ENCODE measurements at places on chromosomes 2 and 18.

DNA sequence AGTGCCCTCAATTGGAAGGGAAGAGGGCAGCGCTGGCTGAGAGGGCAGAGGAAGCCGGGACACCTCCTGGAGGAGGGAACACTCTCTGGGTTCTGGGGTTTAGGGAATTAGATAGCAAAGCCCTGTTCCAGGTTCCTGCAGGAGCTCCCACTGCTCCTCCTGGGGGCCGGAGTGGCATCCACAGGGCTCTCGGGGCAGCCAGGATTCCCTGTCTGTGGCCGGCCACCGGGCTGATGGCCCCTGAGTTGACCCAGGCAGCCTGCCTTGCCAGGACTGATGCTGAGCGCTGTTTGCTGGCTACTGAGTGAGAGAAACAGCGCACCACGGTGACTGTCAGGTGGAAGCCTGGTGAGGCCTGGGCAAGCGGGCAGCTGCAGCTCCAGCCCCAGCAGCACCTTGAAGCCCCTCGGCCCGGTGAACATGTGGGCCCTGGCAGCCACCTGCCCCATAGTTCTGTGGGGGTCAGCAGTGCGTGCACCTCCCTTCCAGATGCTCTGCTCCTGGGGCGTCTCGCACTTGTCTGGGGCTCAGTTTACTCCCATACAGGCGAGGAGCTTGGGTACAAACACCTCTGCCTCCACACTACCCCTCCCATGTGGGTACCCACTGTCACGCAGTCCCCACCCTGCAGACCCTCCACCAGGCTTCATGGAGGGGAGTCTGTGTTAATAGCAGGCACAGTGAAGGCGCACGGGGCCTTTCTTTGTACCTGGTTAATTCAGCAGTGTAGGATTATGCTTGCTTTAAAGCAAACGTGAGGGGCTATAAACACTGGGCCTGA is 7.7 kb upstream of the ALLC start:
- DNase-seq = no peak

DNA sequence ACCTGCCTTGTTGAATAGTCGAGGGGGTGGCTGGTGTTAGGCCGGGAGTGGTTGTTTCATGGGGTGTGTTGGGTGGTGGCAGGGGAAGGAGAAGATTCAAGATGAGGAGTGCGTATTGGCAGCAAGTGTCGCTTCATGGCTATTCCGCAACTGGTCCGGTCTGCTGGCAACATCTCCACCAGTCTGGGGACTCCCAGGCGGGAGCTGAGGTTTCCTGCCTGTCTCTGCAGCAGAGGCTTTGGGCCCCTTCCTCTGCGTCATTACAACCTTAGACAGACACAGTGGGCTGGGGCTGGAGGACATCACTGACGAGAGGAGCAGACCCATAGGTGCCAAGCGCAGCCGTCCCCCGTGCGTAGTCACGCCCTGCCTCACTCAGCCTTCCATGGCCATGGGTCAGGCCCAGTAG is 64.0 kb upstream of the MCFD2 start:
- no peak for DNase-seq

DNA sequence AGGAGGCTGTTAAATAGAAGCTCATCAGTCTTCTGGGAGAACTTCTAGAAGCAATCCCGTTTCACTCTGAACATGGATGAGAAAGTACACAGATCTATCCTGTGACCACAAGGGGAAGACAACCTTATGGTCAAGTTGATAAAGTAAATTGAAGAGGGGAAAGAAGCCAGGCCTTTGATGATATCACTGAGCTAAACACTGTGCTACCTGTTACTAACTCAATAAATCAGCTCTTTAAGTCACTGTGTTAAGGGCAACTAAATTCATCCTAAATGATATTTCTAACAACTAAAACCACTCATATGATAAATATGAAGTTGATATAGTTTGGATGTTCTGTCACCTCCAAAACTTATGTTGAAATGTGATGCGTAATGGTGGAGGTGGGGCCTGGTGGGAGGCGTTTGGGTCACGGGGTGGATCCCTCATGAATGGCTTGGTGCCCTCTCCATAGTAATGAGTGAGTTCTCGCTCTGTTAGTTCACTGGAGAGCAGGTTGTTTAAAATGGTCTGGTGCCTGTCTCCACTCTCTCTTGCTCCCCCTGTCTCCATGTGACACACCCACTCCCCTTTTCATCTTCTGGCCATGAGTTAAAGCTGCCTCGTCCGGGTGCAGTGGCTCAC is 23.6 kb downstream of the OLA1 start:
- no peak for DNase-seq

GRCh38 chr2:223027442-223027841 is 24.5 kb upstream of the KCNE4 start:
- peak; percentile 81 for DNase-seq

GRCh38 chr2:240620149-240620731 is 5.0 kb upstream of the GPR35 start:
- DNase-seq = no peak

DNA sequence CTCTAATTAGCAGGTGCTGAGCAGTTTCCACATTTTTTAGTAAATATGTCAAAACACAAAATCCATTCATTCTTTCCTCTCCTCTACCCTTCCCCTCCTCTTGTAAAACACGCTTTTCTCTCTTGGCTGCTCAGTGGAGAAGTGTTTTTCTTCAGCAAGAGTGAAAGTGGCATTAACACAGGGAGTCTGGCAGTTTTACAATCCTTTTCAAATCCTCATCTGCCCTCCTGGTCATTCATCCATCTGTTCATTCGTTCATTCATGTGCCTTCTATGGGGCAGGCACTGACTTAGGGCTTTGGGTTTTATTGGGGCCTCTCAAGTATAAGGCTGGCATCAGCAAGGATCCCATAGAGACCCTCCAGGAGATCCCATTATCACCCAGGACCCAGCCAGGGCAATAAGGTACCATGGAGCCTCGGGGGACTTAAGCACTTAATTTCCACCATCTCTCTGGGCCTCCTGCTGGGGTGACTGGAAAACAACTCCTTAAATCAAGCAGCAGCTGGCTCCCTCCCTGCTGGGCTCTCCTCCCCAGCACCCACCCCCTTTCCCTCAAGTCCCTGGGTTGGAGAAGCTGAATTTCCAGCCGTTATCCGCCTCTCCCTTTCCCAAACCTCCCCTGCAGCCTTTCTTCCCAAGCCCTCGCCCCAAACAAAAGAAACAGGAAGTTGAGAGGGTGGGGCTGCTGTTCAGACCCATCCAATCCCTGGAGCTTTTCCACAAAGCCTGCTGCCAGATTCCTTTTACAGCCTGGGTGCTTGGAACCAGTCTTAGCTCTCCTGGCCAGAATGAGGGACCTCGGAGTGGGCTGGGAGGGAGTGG is 32.6 kb downstream of the MARCHF4 start:
- DNase-seq = peak; percentile 81

- no peak for DNase-seq
These were observed 26.6 kb downstream of the TMEM18 start for GRCh38 chr2:650343-651310.

- peak; percentile 48 for DNase-seq
These were observed 162.3 kb upstream of the TMEM200C start for GRCh38 chr18:6057604-6058003.

- DNase-seq = peak; percentile 72
These were observed 255.3 kb downstream of the VAPA start for GRCh38 chr18:10169064-10169562.

DNA sequence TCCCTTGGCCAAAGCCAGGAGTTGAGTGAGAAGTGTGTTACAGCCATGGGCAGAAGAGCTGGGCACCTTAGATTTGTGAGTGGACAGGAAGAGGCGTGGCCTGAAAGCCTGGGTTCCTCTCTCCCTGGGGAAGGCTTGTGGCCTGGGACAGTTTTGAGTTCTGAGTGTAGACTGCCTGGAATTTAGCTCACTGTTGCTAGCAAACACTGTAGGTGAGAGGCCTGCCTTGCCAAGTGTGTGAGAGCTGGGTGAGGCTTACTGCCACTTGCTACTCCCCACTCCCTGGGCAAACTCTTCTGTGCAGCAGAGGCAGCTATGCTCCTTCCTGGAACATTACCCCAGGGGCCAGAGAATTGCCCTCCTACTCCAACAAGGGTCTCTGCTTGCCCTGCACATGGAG is 150.0 kb upstream of the GALNT5 start:
- DNase-seq = no peak

- DNase-seq = no peak
These were observed 599.9 kb downstream of the RNF144A start for GRCh38 chr2:7517088-7517487.

GRCh38 chr2:205571360-205571959 is 110.8 kb upstream of the NRP2 start:
- DNase-seq = no peak

- peak; percentile 4 for DNase-seq
These were observed 853 bp upstream of the OSBPL6 start for GRCh38 chr2:178193496-178193822.

- no peak for DNase-seq
These were observed 155.9 kb downstream of the FMNL2 start for GRCh38 chr2:152490686-152491455.

DNA sequence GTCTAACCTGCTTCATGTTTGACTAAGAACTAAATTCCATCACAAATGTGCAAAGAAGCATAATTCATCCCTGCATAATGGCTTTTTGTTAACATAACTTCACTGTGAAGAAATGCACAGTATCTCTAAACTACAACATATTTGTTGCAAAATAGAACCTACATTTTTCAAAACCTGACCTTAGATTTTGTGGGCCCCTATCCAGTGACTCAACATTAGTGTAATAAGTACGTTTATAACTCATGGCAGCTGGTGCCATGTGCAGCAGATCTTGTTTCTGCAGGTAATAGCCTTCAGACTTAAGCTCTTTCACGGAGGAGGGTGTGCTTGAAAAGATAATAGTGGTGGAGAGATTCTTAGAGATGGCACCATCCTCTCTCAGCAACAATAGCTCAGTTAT is 28.6 kb upstream of the VWC2L start:
- peak; percentile 18 for DNase-seq

DNA sequence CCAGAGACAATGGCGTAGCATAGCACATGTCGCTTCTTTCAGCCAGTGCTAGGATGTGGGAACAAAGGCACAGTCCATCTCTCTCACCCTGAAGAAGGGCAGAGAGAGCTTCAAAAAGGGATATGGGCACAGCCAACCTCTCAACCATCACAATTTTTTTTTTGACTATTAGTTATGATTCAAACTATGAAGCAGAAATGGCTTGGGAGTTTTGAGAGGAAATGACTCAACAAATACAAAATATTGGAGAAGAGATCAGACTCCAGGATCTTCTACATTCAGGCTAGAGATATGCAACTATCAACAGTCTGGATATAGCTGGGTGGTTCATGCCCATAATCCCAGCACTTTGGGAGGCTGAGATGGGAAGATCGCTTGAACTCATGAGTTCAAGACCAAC is 109.1 kb downstream of the MCFD2 start:
- peak; percentile 85 for DNase-seq

- DNase-seq = peak; percentile 44
These were observed 23.0 kb downstream of the ERMN start for GRCh38 chr2:157302492-157303099.

- DNase-seq = no peak
These were observed 34.0 kb upstream of the PLA2R1 start for GRCh38 chr2:160096409-160096808.

DNA sequence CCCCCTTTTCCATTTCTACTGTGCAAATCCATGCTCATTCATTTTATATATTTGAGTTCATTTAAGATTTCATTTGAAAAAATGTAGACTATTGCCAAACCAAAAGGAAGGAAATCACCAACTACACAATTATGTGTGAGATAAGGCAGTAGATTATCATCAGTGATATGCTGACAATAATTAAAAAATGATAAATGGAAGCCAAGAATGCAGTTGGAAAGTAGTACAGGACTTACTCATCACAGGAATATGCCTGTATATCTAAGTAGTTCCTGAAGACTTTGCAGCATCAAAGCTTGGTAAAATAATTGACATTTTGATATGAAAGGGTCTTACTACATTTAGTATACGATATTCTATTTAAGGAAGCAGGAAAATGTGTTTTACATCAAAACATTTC is 166.1 kb upstream of the OTX1 start:
- peak; percentile 30 for DNase-seq

- no peak for DNase-seq
These were observed 12.5 kb upstream of the CHAC2 start for GRCh38 chr2:53755121-53755520.

DNA sequence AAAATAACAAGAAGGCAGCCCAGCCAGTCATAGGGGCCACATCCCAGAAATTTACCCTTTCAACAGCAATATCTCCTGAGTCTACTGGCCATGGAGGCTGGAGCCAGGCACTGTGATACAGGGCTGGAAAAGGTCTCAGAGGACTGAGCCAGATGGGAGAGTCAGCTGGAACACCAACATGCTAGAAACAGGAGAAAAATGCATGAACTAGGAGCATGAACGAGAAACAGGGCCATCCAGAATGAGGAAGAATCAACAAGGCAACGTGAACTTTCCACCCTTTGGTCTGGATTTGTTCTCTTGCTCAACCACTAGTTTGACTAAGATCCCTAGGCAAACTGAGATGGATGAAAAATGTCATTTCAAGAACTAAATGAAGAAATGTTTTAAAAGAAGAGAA is 13.1 kb downstream of the PID1 start:
- DNase-seq = no peak

DNA sequence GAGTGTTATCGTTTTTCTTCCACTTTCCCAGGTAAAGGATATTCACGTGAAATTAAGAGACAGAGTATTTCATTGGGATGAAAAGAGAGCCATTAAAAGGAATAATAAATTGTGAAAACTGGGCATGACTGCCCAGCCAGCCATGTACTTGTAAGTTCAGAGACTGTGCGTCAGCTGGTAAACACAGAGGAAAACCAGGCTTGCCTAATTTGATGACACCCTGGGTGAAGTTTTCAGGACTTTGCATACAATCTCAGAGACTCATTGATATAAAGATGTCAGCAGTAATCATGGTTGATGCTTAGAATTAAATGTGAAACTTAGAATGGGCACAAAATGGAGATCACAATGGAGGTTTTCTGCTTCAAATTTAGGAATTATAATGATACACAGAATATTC is 153.5 kb upstream of the ZEB2 start:
- DNase-seq = no peak

DNA sequence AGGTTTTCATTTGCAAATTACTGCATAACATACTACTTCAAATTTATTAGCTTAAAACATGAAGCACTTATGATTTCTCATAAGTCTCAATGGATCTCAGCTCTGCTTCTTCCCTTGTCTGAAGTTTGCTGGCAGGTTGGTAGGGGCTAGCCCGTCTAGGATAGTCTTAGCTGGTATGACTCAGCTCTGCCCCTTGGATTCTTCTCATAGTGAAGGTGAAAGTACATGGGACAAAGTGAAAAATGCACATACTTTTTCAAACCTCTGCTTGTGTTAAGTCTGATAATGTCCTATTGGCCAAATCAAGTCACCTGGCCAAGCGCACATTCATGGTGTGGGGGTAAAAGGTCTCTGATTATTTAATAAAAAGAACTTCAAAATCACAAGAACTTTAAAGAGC is 184.8 kb upstream of the VWC2L start:
- DNase-seq = peak; percentile 1

DNA sequence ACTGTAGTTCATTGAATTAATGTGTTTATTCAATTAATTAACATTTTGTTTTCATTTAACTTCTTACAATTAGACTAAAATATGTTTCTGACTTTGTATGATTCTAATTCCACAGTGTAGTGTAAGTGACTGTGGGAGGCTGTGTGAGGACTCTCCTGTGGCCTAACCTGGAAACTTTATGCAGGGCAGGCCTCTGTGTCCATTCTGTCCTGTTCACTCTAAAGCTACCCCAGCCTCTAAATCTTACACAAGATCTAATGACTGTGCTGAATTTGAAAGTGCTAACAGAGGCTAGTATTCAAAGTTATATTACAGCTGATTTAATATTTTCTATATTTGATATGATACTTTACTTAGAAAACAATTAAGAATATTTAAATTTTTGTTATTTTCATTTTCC is 270.5 kb upstream of the CDH19 start:
- no peak for DNase-seq

Measured in IMR-90 (cell line).